ENCODE measurements at places on chromosomes 13 and 19.

- DNase-seq: no peak
Observed at GRCh38 chr19:7743425-7743841, 3.9 kb downstream of the CD209 start.

- DNase-seq: no peak
Observed at GRCh38 chr13:20994441-20994821, 67.0 kb downstream of the LATS2 start.

DNA sequence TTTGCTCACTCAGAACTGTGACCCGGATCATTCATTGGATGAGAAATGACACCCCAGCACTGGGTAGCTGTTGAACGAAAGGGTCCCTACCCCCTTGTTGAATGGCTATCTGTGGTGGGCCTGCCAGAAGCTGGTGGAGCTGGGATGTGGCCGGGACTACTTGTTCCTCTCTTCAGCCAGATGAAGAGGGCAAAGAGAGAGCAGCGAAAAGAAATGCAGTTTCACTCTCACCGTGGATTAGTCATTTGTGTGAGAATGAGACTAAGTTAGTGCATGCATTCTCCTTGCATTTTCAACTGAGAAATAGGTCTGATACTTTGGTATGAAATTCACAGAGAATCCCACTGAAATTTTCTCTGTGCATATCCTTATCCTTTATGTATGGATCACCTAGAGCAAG is 553.1 kb downstream of the IRS2 start:
- no peak for DNase-seq

DNA sequence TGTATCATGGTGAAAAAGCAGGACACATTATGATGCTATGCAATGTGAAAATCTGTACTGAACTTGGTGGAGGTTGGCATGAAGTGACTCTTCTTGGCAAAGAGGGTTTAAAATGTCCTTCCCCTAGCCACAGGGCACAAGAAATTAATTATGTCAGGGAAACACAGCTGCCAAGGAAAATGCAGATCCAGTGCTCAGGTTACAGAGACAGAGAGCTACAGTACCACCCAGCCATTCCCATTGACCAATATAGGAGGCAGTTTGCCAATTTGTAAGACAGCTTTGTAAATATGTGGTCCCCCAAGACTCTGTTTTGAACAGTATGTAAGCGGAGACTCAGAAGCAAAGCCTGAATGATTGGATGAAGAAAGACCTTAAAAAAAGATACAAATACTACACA is 69.4 kb upstream of the KLF12 start:
- no peak for DNase-seq

GRCh38 chr13:25375727-25376358 is 4.1 kb downstream of the ATP8A2 start:
- DNase-seq: peak; percentile 53

DNA sequence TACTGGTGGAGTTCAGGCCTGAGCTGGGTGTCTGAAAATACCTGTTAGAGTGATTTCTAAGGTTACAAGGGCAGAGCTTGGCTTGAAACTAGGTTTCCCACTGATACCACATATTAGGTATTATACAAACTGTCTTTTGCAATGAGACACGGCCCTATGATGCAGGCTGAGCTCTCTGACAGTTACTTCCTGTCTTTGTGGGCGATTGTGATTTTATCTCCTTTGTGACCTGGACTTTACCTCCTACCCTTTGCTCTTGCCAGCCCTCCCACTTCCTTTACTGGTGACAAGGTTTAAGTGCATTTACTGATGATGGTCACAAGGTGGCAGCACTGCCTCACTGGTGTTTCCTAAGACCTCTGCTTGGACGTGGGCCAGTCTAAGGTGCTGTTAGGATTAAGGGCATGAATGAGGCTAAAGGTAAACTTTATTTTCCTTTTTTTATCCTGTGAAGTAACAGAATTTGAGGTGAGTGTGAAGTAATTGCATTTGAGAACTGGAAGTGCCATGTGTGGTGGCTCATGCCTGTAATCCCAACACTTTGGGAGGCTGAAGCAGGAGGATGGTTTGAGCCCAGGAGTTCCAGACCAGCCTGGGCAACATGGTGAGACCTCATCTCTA is 7.7 kb upstream of the CXCL17 start:
- peak; percentile 90 for DNase-seq

- peak; percentile 77 for DNase-seq
Observed at GRCh38 chr19:47284324-47284899, 9.7 kb downstream of the INAFM1 start.

- no peak for DNase-seq
Observed at GRCh38 chr19:36775768-36776167, 3.2 kb upstream of the ZNF850 start.

DNA sequence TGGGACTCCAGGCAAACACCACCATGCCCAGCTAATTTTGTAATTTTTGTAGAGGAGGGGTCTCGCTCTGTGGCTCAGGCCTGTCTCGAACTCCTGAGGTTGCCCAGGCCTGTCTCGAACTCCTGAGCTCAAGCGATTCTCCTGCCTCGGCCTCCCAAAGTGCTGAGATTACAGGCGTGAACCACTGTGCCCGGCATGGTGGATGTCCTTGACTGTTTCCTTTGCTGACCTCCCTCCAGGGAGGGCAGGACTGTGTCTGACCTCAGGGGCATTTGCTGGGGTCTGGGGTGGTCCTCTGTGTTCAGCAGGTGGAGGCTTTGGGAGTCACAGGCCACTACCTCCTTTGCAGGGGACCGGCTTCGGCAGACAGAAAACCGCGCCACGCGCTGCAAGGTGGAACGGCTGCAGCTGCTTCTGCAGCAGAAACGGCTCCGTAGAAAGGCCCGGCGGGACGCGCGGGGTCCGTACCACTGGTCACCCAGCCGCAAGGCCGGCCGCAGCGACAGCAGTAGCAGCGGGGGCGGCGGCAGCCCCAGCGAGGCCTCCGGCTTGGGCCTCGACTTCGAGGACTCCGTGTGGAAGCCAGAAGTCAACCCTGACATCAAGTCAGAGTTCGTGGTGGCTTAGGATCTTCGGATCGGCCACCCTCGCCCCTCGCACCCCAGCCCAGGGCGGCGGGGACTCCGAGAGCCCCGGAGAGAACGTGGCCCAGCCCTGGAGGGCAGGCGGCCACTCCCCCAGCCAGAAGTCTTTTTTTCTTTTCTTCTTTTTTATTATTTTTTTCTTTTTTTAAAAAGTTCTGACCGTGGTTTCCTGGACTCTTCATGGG is 8.5 kb downstream of the MIDN start:
- no peak for DNase-seq

DNA sequence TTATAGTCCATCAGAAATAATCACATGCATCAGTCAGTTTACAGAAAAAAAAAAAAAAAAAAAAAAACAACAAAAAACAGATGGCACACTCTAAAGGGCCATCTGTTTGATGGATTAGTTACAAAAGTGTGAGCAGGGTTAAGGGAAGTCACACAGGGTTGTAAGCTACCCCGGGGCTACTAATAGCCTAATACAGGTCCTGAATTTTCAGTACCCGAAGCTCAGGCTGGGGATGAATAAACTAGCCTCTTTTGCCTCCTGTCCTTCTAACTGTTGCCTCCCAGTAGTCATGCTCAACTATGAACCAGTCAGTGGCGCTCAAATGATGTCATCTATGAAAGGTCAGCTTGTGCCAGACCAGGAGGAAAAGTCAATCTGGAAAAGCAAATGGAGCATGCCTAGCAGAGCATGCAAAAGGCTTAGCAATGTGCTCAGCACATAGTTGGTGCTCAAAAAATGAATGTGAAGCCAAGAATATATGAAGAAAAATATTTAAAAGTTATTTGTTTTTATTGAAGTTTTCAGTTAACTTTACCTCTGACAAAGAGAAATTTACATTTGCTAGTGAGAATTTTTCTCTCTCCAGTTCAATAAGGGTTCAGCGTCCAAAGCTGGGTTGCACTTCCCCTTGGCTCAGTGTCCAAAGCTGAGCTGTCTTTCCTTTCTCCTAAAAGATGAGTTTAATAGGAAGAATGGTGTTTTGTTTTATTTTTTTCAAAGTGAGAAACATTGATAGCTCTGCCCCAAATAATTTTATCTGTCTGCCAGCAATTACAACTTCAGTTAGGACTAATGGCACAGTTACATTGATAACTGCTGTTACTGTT is 30.8 kb upstream of the LRCH1 start:
- DNase-seq: peak; percentile 27

DNA sequence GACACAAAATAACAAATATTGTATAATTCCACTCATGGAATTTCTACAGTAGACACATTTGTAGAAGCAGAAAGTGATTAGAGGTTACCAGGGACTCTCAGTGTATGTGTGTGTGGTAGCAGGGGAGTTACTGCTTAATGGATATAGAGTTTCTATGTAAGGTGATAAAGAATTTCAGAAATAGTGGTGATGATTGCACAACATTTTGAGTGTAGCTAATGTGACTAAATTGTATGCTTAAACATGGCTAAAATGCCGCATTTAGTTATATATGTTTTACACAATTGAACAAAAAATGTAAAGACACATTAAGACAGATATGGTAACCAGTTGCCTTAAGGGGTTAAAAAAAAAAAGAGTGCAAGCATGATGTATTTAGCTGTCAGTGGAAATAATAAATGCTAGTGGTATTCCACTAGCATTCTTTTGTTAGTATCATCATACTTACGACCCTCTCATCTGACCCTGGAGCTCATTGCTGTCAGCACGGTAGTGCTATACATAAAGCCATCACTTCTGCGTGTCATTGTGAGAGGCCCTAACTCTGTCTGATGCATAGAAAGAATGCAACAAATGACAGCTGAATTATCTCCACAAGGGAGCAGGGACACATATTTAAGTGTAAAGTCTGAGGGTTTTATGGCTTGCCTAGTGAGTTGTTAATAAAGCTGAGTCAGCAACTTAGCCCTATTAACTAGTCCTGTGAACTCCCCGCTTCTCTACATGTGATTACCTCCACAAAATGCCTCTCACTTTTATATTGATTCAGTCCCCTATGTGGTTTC is 134.1 kb upstream of the RXFP2 start:
- DNase-seq: no peak

DNA sequence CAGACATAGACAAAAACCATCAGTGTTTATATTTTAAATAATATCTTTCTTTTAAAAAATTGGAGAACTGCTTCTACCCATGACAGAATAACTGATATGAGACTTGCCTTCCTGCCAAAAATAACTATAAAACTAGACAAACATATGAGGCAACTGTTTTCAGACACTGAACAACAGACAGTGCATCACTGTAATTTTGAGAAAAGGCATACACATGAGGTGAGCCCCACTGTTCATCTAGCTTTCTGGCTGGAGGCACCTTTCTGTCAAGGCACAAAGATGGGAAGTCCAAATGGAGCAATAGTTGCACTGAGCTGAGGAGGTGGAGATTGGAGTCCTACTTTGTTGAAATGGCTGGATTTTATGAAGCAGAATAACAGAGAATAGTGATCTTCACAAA is 71.9 kb upstream of the ZNF507 start:
- no peak for DNase-seq

DNA sequence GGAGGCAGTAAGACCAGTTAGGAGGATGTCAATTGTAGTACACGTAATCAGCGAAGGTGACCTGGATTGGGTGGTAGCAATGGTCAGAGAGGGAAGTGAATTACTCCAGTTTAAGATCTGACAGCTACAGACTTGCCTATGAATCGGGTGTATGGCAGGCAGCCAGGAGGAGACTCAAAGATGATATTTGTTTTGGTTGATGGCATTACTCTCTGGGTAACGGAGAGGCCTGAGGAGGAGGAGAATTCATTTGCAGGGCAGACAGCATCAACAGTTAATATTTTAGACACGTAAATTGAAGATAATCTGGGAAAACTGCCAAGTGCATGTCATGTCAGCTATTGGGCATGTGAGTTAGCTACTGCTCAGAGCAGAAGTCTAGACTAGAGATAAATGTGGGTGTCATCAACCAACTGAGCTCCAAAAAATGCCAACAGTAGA is 109.2 kb downstream of the SGCG start:
- no peak for DNase-seq

DNA sequence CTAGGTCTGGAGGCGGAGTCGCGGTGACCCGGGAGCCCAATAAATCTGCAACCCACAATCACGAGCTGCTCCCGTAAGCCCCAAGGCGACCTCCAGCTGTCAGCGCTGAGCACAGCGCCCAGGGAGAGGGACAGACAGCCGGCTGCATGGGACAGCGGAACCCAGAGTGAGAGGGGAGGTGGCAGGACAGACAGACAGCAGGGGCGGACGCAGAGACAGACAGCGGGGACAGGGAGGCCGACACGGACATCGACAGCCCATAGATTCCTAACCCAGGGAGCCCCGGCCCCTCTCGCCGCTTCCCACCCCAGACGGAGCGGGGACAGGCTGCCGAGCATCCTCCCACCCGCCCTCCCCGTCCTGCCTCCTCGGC is at the start of gene SLC5A5:
TSS of gene SLC5A5 (plus strand) at position 68 of the 373 bp plus-strand sequence. CDS start 375 bp downstream, outside the sequence.
- peak; percentile 19 for DNase-seq

GRCh38 chr19:18147396-18147795 is 5.6 kb upstream of the PIK3R2 start:
- DNase-seq: no peak

- peak; percentile 23 for DNase-seq
Observed at GRCh38 chr19:55156202-55157063, 1.1 kb downstream of the TNNI3 start.

- DNase-seq: peak; percentile 78
Observed at GRCh38 chr13:80030491-80030890, 310.4 kb downstream of the SPRY2 start.

GRCh38 chr13:31947105-31947504 is 84.5 kb upstream of the FRY start:
- no peak for DNase-seq

GRCh38 chr13:73215823-73216222 is 157.0 kb downstream of the KLF5 start:
- no peak for DNase-seq
